ENCODE measurements at places on chromosomes 5 and 9.
A peak's percentile ranks its signal among the peaks of the same experiment; 100 is the strongest.

DNA sequence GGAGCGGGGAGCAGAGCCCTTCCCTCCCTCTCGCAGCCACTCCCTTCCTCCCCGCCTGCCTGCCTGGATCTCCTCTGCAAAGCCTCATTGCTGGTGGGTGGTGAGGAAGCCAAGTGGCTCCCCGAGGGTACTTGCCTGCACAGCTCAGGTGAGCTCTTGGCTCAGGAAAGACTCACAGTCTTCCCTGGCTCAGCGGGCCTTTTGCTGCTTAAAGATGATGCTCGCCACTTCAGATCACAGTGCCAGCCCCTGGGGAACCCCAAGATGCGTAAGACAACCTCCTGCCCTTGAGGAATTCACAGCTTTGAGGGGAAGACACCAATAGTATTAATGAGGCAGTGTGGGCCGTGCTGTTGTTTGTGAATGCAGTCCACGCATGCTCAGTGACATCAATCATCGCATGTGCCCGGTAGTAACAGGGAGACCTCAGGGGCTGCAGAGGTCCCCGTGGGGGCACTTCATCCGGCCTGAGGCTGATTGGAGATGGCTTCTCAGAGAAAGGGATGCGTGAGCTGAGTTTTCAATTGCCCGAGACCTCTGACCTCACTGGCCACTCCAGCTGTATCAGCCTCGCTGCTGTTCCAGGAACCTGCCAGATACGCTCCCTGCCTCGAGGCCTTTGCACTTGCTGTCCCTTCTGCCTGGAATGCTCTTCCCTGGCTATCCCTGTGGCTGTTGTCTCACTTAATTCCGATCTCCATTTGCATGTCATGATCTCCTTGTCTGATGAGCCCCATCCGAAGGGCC, 36.8 kb downstream of the ERGIC1 start:
- DNase-seq: no peak

DNA sequence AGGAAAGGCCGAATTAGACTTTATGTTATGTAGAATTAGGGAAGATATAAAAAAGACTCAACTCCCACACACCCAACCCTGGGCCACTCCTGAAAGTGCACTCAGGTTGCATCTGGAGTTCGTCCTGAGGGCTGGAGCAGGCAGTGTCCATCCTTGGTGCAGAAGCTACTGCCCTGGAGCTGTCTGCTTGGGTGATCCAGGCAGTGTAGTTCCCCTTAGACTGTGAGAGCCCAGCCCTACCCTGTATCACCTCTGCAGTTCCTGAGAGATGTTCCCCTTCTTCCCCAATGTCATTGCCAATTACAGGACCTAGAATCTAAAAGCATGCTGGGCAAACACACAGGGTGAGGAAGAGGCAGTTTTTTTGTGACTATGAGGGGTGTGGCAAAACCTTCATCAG, 368.3 kb upstream of the ST8SIA4 start:
- DNase-seq: no peak

DNA sequence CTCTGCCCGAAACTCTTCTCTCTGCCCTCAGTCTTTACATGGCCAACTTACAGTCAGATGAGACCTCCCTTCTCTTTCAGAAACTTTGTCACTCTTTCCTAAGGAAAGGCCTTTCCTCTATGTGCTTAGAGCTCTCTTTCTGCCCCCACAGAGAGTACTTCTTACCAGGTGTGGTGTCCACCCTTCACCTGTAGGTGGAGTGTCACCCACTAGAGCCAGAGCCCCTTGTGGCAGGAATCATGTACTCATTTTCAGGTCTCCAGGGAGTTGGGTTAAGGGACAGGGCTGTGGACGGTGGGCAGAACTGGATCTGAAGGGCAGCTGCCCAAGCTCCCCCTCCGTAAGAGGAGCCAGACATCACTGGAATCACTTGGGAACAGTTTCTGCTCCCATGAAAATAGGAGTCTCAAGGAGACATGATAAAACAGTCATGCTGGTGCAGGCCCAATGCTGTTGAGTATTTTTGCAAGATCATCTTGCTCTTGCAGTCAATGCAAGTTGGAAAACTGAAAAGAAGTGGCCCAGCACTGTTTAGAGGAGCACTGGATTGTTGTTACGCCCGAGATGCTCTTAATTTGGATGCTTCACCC, 436.7 kb downstream of the ZSWIM6 start:
- no peak for DNase-seq

- no peak for DNase-seq
Measured at GRCh38 chr5:138468133-138468965, 3.1 kb downstream of the EGR1 start.

DNA sequence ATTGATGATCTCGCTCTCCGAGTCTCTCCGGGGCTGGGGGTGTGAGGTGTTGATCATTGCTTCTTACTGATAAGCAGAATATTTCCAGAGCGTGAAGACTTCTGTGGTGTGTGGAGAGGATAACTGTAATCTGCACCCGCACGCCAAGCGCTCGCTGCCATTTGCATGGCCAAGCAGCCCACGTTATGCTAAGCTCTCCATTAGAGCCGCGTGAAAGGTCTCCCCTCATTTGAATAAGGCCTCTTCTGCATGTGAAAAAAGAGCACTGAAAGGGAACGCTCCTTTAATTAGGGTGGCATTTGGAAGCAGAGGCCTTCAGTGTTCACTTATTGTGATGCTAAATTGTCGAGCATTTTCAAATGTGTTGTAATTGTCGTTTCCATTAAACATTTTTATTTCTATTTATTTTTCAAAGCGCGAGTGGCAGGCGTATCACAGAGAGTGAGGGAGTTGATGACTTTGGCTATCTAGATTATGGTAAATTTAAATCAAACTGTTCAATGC, 163.6 kb upstream of the IRX2 start:
- no peak for DNase-seq

DNA sequence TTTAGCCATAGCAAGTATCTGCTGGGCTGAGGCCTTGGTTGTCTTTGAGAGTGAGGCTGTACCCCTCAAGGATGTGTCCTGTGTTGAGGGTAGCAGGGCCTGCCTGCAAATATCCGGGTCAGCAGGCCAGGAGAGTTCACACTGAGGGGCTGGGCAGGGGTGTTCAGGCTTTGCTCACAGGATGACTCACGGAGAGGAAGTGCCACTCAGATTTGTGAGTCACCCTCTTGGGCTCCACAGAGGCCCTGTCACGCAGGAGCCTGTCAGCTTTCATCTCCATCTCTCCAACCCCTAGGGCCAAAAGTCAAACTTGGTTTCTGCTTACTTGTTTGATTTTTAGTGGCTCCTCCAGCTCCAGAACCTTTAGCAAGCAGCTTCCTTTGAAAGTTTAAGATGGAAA, 211.5 kb downstream of the SEC61B start:
- DNase-seq: no peak

DNA sequence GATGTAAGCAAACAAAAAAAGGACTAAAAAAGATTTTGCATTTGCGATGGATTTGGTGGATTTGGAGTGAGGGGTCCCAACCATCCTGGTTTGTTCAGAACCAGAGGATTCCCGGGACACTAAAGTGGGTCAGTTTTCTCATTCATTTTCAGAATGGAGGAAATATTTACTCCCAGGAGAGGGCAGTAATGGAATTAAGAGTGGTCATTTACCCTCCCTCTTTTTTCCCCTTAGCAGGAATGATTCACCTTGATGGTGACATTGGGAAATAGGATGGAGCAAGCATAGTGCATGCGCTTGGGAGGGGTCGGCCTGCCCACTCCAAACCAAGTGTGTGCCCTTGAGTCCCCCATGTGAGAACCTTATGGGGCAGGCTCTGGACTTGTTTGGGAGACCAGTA, 164.2 kb upstream of the PUM3 start:
- DNase-seq: no peak

- DNase-seq: peak; percentile 70
Measured at GRCh38 chr9:32581512-32582143, 8.7 kb upstream of the NDUFB6 start.

- no peak for DNase-seq
Measured at GRCh38 chr5:11496137-11496719, 408.0 kb downstream of the CTNND2 start.

DNA sequence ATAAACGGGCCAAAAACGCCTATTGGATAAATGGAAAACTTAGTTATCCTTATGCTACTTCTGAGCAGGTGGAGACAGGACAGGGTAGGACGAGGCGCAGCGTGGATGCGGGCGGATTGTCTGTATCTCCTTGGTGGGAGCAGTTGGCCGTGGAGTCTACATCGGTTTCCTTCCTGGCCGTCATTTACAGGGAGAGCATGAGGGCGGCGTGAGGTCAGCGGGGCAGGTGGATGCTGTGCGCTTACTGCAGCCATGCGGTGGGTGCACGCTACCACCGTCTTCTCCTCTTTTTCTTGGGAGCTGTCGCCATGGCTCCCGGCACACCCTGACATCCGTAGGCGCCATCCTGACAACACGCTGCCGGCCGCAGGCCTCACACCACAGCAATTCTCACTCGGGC, 121.3 kb downstream of the ADAMTS2 start:
- DNase-seq: no peak

DNA sequence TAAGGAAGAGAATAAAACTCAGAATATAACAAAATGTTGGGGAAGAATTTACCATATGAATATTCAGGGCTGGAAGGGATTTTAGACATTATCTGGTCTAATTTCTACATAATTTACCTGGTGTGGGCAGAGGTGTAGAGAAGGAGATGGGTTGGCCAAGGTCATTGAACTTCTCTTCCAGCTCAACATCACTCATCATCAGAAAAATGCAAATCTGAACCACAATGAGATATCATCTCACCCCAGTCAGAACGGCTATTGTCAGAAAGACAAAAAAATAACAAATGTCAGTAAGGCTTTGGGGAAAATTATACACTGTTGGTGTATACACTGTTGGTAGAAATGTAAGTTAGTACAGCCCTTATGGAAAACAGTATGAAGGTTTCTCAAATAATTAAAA, 121.7 kb downstream of the PTTG1 start:
- DNase-seq: no peak

DNA sequence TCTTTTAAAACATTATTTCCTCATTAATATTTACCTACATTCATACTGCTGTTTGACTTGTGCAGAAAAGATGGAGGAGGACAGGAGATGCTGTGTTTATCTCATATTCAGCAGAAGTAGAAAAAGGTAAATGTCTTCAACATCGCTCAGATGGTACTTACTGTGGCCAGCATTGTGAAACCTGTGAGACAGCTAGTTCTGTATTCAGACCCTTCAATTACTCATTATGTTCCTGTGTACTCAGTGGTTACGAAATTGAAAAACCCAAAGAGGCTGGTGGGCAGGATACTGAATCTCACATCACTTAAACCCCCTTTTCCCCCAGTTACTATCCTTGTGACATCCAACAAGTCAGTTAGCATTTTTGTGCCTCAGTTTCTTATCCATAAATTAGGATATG, 216.0 kb downstream of the KDM4C start:
- DNase-seq: no peak

DNA sequence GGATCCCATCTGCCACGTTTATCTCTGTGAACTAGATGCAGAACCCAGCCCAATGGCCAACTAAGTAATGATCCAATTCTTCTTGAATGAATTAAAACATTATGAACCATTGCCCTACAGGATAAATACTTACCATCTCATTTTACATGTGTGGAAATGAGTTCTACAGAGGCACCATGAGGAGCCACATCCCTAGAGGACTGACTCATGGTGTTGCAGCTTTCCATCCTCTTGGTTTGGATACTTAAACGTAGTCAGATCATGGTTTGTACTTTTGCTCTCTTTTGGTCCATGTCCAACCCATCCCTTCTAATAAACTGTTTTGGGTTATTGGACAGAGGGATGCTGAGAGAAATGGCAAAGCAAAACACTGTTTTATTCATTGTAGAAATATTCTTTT, 484.8 kb downstream of the EBF1 start:
- no peak for DNase-seq

GRCh38 chr5:137372773-137373160, 126.4 kb downstream of the SPOCK1 start:
- no peak for DNase-seq

- no peak for DNase-seq
Measured at GRCh38 chr5:75072061-75072460, 19.7 kb upstream of the GCNT4 start.

GRCh38 chr9:124767821-124768220, 3.3 kb downstream of the NR6A1 start:
- no peak for DNase-seq

DNA sequence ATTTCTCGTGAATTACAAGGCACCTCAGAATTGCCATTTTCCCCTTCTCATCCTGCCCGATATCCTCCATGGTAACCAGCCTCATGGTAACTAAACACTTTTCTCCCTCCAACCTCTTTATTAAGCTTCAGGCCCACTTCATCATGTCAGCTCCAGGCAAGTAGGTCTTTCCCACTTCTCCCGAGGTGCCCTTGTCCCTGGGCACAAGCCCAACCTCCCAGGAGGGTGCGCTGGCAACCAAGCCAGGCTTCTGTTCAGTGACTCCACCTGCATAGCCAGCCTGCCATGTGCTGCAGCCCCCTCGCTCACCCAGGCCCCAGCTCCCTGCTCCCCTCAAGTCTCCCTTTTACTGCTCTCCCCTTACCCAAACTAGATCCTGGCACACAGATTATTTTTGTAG, 47.4 kb upstream of the AFAP1L1 start:
- DNase-seq: no peak

GRCh38 chr5:32074401-32074800, 99.7 kb downstream of the GOLPH3 start:
- peak; percentile 69 for DNase-seq

GRCh38 chr9:114281473-114282103, 41.3 kb upstream of the ORM1 start:
- peak; percentile 19 for DNase-seq

All from renal pelvis (tissue), 12 donors.